ENCODE measurements at places on chromosomes 7 and 10. TPM values are rescaled to one million over a fixed set of nuclear protein-coding genes. Genes with fewer than 3 reads are reported as not detected.
A peak's percentile ranks its signal among the peaks of the same experiment; 100 is the strongest.

- DNase-seq, result peak; percentile 10
Measured at GRCh38 chr10:13822490-13822889, 235.7 kb downstream of the PRPF18 start.

DNA sequence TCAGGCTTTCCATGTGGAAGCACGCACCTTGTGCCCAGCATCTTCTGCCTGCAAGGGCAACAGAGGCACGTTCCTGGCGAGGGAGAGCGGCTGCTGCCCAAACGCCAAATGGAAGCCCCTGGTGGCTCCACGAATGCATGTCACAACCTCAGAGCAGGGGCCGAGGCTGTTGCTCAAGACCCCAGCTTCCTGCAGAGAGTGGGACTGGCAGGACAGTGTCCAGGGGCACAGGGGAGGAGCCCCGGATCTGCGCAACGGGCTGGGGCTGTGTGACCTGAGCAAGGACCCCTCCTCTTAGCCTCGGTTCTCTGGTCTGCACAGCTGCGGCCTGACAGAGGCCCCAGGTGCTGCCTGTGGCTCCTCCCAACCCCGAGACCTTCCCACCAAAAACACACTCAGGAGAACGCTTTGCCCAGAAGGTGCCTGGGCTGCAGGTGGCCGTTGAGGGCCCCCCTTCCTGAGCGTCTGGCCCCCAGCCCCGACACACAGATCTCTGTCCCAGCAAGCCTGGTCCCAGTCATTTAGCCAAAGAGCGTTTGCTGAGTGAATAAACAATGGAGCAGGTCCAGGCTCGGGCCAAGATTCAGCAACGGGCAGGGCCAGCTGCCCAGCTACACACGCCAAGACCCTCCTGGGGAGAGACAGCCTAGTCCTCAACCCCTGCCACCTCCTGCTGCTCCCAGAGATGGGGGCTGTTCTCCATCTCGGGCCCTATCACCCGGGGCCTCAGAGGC is 1.2 kb downstream of the MICALL2 start:
- no peak for DNase-seq

DNA sequence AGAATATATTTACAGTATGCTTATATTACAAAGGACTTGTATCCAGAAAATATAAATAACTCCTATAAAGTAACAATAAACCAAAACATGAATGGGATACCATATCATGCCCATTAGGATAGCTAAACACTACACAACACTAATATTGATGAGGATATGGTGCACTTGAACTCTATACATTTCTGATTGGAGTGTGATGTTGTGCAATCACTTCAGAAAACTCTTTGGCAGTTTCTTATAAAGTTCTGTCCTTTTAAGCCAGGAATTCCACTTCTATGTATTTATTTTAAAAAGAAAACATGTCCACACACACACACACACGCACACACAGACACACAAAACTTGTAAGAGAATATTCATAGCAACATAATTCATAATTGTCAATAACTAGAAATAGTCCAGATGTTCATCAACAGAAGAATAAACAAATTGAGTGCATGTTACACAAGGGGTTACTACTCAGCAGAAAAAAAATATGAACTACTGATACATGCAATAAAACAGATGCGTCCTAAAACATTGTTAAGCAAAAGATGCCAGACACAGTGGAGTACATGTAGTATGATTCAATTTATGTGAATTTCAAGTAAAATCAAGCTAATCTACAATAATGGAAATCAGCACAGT is 416.0 kb downstream of the PLXDC2 start:
- no peak for DNase-seq

GRCh38 chr7:140230516-140230860 is 53.7 kb upstream of the KDM7A start:
- no peak for DNase-seq

CNNM2 gene
- total RNA-seq, result 6.6 TPM
